Lung (tissue), 17 donors: ENCODE measurements at places on chromosomes 11 and 22. TPM values are rescaled to one million over a fixed set of nuclear protein-coding genes. Genes with fewer than 3 reads are reported as not detected.

DNA sequence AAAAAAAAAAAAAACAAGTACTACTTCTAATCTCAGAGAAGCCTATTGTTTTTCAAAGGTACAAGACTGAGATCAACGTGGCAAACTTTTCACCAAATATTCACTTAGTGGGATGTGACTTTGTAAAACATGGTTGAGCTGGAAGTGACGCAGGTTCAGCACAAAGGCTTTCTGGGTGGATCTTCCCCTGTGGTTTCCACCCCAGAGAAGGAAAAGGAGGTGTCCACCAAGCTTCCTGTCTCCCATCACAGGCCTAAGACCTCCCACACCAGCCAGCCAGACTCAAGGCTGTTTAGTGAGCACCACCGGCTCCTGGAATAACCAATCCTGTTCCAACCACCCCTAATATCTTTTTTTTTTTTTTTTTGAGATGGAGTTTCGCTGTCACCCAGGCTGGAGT is 5.7 kb downstream of the TMEM184B start:
- DNase-seq = no peak

GRCh38 chr22:47174671-47175112 is 412.2 kb downstream of the TBC1D22A start:
- no peak for DNase-seq

DNA sequence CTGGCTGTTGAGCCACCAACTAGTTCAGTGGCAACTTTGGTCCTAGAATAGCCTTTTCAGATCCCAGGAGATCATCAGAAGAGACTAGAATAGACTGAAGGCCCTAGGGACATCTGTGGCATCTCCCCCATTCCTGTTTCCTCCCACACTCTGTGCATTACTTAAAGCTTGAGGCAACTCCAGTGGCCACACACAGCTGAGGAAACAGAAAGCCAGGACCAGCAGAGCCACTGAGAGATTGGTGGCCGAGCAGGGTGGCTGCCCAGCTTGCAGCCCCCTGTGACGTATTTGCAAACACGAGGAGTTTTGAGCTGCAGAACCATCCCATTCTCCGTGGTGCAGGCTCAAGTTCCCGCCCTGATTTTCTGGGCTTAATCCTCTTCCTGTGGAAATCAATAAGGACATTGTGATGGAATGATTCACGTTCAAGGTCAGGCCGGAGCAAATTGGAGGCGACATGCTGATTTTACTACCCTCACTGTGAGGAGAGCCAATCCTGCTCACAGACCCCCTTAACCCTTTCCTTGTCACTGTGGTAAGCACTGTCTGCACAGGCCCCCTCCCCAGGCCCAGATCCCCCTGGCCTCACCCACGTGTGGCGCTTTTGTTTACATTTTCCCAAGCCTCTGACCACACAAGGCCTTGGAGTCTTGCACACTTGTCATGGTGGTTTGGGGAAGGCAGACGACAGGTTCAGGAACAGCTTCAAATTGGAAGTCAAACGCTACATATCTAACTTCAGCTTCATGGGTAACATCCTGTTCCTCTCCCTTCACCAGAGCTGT is 69.1 kb upstream of the MYOD1 start:
- no peak for DNase-seq

DNA sequence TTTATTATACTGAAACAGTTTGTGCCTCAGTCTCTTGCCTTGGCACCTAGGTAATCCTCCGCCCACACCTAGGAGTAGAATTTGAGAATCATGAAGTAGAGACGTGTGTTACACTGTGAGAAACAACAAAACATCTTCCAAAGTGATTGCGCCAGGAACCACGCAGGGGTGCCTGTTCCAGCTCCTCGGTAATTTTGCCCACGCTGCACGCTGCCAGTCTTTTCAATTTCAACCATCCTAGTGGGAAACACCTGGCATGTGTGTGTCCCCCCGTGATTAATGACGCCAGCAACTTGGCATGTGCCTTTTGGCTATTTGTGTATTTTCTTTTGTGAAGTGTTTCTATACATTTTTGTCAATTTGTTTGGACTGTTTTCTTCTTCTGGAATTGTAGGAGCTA is 919.1 kb downstream of the BRD1 start:
- no peak for DNase-seq

- DNase-seq = no peak
Observed at GRCh38 chr22:48464246-48464645, 1363.4 kb downstream of the BRD1 start.

GRCh38 chr11:58526721-58527120 is 18.8 kb upstream of the OR5B21 start:
- DNase-seq = no peak

GRCh38 chr11:102453302-102453695 is 734 bp upstream of the TMEM123 start:
- peak; percentile 75 for DNase-seq

- DNase-seq = no peak
Observed at GRCh38 chr11:94800414-94800813, 32.3 kb downstream of the AMOTL1 start.

GRCh38 chr22:47219789-47220188 is 457.3 kb downstream of the TBC1D22A start:
- no peak for DNase-seq

- no peak for DNase-seq
Observed at GRCh38 chr11:119854521-119854920, 125.5 kb upstream of the NECTIN1 start.

DNA sequence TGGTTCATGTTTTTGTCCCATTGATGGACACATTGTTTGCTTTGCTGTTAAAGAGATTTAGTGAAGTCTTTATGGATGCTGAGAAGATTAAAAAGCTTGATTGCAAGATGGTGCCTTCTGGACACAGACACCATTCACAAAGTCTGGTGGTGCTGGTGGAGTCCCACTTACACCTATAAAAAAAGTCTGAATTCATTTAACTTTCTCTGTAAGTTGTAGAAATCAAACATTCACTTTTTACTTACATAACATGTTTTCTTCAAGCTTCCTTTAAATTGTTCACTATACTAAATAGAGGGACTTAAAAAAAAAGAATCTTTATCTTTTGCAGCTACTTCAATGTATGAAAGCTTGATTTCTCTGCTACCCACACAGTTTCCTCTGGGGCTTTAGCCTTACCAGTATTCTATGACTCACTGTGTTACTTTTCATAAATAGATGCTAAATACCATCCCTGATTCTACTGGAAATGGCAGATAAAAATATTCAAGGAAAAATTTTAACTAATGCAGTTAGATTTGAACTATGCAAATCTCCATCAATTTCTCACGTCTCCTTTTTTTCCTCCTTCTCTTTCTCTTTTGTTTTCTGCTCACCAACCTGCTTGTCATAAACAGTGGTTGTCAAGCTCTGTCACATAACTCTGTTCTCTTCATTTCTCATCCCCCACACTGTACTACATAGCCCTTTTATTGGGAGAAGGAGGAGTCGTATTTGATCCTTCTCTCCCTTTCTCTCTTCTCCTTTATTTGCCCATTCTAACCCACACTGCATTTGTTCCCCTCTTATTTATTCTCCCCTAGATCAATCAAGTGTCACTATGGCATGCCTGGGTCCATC is 89.7 kb downstream of the FAM76B start:
- no peak for DNase-seq

DNA sequence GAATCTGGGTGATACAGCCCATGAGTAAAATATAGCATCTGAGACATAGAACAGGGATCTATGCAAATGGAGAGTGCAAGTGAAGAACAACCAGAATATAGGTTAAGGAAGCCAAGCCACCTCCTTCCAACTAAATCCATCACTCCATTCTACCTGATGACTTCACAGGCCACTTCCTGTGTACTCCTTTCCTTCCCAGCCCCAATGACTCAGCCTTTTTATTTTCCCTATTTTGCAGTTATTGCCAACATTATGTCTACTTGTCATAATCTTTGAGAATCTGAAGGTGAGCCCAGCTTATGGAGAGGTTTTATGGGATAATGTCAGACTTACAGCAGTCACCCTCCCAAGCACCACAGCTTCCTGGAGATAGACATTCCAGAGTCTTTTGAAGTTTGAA is 1.4 kb upstream of the OR52M1 start:
- no peak for DNase-seq

DNA sequence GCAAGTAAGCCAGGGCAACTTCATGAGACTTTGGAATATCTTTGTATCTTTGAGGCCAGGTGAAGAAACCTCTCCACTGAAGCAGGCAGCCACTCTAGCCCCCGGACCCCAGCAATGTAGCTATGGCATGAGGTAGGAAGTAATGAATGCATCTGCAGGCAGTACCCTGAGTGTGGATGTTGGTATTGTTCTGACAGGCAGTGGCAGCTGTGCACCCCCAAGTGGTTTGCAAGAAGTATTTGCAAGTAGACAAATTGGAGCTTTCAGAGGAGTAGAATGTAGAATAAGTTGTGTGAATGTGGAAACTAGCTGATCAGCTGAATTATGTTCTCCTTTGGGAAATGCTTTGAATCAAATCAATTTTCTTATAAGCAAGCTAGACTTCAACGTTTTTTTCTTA is 194.4 kb upstream of the PGR start:
- peak; percentile 23 for DNase-seq

- no peak for DNase-seq
Observed at GRCh38 chr11:122670131-122670530, 14.6 kb downstream of the UBASH3B start.

DNA sequence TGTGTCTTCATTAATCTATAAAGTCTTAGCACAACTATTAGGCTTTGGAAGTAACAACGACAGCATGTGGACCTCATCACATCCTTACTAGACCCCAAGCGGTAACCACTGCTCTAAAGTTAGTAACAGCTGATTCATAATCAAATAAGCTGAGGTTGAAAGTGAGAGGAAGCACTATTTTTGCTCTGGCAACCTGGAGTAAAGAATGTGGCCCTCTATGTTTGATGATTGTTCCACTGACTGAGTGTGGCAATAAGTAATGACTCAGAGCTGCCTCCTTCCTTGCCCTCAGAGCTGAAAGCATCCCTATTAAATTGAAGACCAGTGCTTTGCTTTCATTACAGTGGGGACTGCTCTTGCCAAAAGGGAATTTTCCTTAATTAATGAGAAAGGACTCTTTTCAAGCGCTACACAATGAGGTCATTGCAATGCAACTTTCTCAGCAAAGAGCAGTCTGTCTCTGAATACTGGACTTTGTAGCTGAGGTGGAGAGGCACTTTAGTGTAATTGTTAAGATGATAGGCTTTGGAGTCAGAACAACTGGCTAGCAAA is 906.1 kb upstream of the RAG2 start:
- no peak for DNase-seq

- DNase-seq = no peak
Observed at GRCh38 chr22:19998991-19999820, 17.4 kb downstream of the ARVCF start.

GRCh38 chr11:17827006-17827405 is 92.4 kb downstream of the KCNC1 start:
- DNase-seq = no peak

DNA sequence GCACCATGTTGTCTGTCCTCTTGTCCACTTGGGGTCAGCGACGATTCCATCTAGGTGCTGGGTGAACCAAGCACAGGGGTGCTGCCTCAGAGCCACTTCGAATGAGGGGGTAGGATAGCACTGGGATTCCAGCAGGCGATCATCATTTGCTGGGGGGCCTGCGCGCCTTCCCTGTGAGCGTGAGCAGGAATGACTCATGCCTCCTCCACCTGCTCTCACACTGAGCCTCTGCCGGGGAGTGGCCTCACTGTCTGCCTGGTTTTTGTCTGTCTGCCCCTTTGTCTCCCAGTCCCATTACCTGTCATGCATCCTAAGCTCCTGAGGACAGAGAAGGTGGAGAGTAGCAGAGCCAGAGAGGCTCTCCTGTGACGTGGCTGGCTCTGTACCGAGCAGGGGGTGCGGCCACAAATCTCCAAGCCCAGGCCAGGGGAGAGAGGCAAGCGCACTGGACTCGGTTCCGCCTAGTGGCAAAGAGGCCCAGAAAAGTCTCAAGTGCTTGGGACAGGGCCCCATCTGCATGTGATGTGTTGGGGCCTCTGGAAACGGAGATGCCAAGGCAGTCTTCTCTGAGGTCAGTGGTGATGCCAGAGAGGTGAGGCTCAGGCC is 30.8 kb downstream of the RSPH14 start:
- no peak for DNase-seq

- no peak for DNase-seq
Observed at GRCh38 chr22:16783930-16784354, 41.3 kb downstream of the XKR3 start.

- no peak for DNase-seq
Observed at GRCh38 chr22:49483946-49484345, 343.7 kb downstream of the BRD1 start.

GRCh38 chr11:132620423-132620822 is 911.9 kb downstream of the OPCML start:
- DNase-seq = no peak

- DNase-seq = no peak
Observed at GRCh38 chr11:74330075-74330858, 18.8 kb upstream of the P4HA3 start.

GRCh38 chr11:1088927-1089737 is 14.5 kb downstream of the MUC2 start:
- DNase-seq = no peak

DNA sequence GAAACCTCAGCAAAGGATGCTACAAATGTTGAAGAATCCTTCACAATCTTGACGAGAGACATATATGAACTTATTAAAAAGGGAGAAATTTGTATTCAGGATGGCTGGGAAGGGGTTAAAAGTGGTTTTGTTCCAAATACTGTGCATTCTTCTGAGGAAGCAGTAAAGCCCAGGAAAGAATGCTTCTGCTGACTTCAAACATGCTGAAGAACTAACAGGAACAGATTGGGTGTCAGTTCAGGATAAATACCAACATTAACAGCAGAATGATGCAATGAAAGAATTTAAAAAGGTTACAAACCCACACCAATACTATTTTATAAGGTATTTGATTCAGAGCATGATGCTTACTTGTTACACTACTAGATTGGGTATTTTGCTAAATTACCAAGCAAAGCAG is 33.9 kb downstream of the RAB39A start:
- DNase-seq = no peak

- no peak for DNase-seq
Observed at GRCh38 chr11:74522776-74523175, 29.3 kb upstream of the LIPT2 start.

The CCDC73 gene
- polyA plus RNA-seq = 0.03 TPM

The PLAAT5 gene
- 3.8 TPM for polyA plus RNA-seq

The PKDREJ gene
- 0.02 TPM for polyA plus RNA-seq

The CRYBA4 gene
- 0.22 TPM for polyA plus RNA-seq

The MYRF gene
- polyA plus RNA-seq = 23.3 TPM

The PIH1D2 gene
- polyA plus RNA-seq = 5.1 TPM

The PGA5 gene
- 0.08 TPM for polyA plus RNA-seq
